ENCODE measurements at places on chromosomes 1 and 21. TPM values are rescaled to one million over a fixed set of nuclear protein-coding genes. Genes with fewer than 3 reads are reported as not detected.

Gene AMY2A
- not detected for total RNA-seq

Gene SLC2A1
- 218 TPM for total RNA-seq

Gene GUCA2B
- total RNA-seq: not detected

Gene TGFB2
- total RNA-seq: 50.4 TPM

Gene SPATA46
- total RNA-seq: not detected

Gene ZNF593OS
- not detected for total RNA-seq

Gene SERTAD4
- 4.2 TPM for total RNA-seq

Gene NBPF4
- not detected for total RNA-seq

Gene IGSF21
- total RNA-seq: not detected

Gene HES4
- total RNA-seq: 44.1 TPM

Gene VWA5B1
- not detected for total RNA-seq

Gene C1orf141
- total RNA-seq: not detected

Gene SLC44A3
- 1.4 TPM for total RNA-seq

Gene RPTN
- total RNA-seq: not detected

Gene SERINC2
- 164 TPM for total RNA-seq

Gene CYP4Z1
- not detected for total RNA-seq

Gene TNFSF4
- total RNA-seq: 14.6 TPM

Gene CYP4A22
- total RNA-seq: not detected

Gene OSBPL9
- total RNA-seq: 109 TPM

Gene PKN2
- total RNA-seq: 22.5 TPM

Gene SLC22A15
- 0.62 TPM for total RNA-seq

Gene ALG6
- 25.3 TPM for total RNA-seq

Gene CIART
- 11.4 TPM for total RNA-seq

Gene C1orf185
- not detected for total RNA-seq

Gene TMPRSS2
- 5.5 TPM for total RNA-seq

Gene COA7
- 8.5 TPM for total RNA-seq

Data from M059J (cell line).